Lower lobe of right lung (tissue), 2 donors: ENCODE measurements at places on chromosomes 3 and 15. TPM values are rescaled to one million over a fixed set of nuclear protein-coding genes. Genes with fewer than 3 reads are reported as not detected.

- DNase-seq: no peak
These were observed 435.6 kb downstream of the ROBO2 start for GRCh38 chr3:77475507-77475906.

DNA sequence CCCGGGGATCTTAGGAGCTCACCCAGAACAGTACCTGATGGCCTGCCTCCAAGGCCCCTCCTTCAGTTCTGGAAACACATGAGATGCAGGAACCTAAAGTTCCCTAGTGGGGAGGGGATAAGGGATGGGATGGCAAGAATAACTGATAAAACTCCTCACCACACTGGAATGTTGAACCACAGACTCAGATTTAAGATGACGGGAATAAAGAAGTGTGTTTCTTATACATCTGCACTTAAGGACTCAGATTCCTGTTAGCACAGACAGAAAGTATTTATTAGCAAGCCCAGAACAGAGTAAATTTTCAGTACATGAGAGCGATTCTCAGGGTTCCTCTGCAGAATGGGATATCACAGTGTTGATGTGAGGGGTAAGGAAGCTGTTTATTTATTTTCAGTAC lies 245.2 kb downstream of the TLE3 start:
- no peak for DNase-seq

The ATP13A5 gene
- 2.0 TPM for total RNA-seq

The IL5RA gene
- 5.6 TPM for total RNA-seq

DNA sequence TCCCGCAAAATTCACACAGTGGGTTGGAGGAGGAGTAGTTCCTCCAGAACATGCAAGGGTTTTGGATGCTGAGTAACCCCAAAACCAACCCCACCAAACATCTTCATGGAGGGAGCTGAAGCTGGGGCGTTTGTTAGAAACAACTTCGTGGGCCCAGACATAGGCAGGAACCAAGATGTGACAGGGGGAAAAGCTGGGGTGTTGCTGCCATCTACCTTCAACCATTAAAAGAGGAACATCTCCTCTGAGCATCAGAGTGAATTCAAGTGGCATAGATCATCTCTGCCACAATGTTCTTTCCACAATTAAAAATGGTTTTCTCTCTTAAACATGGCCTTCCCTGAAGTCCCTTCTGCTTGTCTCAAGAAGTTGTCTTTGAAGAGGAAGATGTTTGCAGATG lies 20.5 kb downstream of the SIDT1 start:
- no peak for DNase-seq

DNA sequence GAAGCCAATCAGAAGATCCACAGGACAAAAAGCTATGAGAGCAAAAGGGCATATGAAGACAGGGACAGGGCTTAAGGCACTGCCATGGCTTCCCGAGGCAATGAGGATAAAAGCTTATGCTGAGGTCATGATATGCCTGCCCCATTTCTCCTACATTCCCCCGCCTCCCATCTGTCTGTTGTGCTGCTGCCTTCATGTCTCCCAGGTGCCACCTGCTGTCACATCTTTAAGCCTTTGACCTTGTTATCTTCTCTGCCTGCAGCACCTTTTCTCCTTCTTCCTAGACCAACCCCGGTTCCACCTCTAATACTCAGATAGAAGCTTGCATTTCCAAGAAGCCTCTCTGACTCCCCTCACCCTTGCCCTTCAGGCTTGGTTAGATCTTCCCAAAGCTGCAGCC lies 213.8 kb downstream of the ARRDC4 start:
- no peak for DNase-seq

DNA sequence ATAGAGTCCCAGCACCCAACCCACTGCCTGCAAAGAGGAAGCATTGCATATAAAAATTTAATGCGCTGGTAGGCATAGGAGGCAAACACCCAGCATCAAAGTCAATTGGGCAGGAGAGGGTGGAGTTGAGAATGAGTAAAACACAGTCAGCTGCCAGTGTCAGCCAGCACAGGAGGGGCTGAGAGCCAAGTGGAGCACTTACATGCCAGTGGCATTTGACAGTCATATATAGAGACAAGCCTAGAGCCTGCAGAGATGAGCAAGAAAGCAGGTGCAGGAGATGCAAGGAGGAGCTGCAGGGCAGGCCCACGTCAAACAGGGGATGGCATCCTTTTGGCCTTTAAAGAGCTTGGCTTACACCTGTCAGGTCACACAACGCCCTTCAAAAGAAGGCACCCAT lies 27.6 kb upstream of the ZFAND6 start:
- no peak for DNase-seq

- DNase-seq: no peak
These were observed 28.7 kb upstream of the DAZL start for GRCh38 chr3:16633948-16634347.

The RHCG gene
- not detected for total RNA-seq

- no peak for DNase-seq
These were observed 1.5 kb upstream of the SPSB4 start for GRCh38 chr3:141049681-141050080.

DNA sequence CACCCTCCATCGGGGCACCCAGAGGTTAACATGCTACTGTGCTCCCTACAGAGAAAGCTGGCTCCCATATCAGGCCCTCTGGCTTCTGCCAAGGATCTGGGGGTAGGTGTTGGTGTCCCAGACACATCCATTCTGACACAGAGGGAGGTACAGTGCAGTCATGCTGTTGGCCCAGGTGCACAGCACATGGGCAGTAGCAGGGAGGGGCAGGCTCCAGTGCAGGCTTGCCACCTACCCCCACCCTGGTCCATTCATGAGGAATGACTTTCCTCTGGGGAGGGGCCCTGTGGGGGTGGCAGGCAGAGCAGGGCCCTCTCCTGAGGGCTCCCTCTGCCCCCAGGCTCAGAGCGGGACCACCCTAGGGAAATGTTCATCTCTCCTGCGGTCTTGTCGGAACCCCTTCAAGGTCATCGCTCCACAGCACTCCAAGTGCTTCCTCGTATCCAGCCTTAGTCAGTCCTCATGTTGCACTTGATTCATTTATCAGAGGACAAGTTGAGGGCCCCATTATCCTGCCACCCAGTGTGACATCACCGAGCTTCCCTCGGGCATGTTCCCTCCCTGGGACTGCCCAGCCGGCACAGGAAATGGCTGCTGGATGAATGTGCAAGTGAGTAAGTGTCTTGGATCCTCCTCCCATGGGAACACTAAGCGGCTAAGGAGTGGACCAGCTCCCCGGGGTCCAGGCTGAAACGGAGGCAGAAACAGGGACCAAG lies 10.0 kb downstream of the DUSP7 start:
- no peak for DNase-seq

DNA sequence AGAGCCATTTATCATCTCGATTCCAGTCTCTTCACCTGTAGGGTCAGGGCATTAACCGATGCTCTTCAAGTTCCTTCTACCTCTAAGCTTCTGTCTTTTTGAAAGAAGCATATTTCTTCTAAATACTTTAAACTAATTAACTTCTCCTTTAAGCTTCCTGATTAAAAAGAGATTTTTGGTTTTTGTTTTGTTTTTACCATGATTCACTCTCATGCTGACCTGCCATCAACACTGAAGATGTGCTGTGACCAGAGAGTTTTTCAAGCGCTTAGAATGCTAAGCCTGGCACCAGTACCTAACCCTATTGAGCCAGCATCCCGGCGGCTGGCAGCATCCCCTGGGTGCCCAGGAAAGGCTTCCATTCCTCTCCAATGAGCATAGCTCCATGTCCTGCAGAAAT lies 89.3 kb downstream of the FOXP1 start:
- no peak for DNase-seq

The SPSB4 gene
- 0.80 TPM for total RNA-seq

DNA sequence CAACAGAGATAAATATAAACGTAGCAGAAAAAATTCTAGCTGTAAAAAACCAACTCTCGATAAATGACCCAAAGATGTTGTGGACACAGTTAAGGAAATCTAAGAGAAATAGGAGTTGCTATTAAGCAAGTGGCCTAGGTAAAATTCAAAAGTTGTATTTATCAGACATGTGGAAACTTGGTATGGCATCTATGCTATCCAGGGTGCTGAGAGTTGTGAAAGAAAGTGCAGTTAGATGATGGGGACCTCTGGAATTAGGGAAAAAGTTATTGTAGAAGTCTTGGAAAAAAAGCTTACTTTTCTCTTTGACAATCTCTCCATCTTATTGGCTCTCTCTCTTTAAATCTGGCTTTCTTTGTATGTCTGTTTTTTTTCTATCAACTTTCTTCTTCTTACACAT lies 1090.9 kb downstream of the TBL1XR1 start:
- DNase-seq: no peak

- DNase-seq: no peak
These were observed 17.4 kb upstream of the FHIT start for GRCh38 chr3:61268644-61269043.

DNA sequence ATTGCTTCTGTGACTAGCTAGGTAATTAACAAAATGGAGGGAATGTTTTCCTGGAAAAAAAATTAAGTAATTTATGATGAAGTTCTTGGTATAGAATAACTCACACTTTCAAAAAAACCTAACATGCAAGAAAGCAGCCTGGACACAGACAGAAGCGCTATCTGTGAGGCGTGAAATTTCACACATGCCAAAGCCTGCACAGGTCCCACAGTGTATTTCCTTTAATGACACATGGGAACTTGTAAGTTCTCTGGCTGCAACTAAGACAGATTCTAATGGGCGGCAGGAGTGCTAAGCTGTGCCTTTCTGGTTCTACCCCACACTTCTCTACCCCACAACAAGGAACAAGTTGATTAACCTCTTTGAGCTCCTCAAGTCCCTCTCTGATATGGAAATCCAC lies 84.9 kb upstream of the NEO1 start:
- no peak for DNase-seq

- DNase-seq: no peak
These were observed 113.5 kb downstream of the GMPS start for GRCh38 chr3:155983834-155984474.

- DNase-seq: no peak
These were observed 286.0 kb downstream of the NFKBIZ start for GRCh38 chr3:102135316-102135715.

- DNase-seq: no peak
These were observed 238.6 kb upstream of the CHRM5 start for GRCh38 chr15:33729653-33730052.

DNA sequence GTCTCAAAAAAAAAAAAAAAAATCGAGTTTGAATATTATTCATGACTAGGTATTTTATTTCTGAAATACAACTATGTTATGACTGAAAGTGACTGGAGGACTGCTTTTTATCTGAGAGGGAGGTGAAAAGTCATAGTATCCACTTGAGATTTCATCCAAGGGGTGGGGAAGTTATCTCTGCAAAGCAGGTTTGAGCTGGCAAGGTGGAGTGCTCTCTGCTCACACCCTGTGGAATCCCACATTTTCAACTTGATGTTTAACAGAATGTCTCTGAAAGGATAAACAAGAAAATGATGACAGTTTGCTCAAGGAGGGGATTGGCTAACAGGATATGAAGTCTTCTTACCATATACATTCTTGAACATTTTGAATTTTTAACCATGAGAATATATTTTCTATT lies 27.3 kb upstream of the SEC62 start:
- no peak for DNase-seq

GRCh38 chr15:31402511-31403056 lies 75.9 kb downstream of the KLF13 start:
- DNase-seq: no peak

- no peak for DNase-seq
These were observed 249.0 kb downstream of the TLE3 start for GRCh38 chr15:69848551-69849231.

GRCh38 chr3:133540896-133541674 lies 32.4 kb upstream of the CDV3 start:
- DNase-seq: no peak

DNA sequence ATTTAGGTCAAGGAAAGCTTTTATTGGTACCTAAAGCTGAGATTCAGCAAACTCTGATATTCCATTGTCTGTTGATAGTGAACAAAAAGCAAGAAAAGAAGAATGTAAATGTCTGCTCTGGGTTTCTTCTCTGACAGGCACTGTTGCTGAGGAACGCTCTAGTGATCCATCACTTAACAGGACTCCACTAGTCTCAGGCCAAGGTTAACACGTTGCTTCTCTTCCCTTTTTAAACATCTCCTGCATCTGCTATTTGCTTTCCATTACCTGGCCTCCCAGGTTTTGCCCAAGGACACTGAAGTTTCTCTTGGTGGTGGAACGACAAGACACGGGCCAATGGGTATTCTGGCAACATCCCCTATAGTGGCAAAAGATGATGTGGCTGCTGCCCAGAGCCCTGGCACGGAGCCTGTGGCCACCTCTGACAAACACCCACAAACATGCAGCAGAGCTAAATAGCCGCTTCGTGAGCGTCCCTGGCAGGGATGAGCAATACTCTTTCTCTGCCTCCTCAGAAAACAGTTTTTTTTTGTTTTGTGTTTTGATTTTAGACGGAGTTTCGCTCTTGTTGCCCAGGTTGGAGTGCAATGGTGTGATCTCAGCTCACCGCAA lies 97.8 kb upstream of the AKAP13 start:
- DNase-seq: no peak

The TRANK1 gene
- 36.9 TPM for total RNA-seq

- no peak for DNase-seq
These were observed 136.4 kb downstream of the LIPC start for GRCh38 chr15:58568157-58568571.

GRCh38 chr3:180382638-180383180 lies 219.3 kb upstream of the TTC14 start:
- no peak for DNase-seq

The GTPBP8 gene
- total RNA-seq: 14.4 TPM

The FRMD5 gene
- total RNA-seq: 0.12 TPM

The ITIH4 gene
- 23.7 TPM for total RNA-seq

The B3GALNT1 gene
- total RNA-seq: 25.8 TPM

The WHAMM gene
- 9.9 TPM for total RNA-seq

GRCh38 chr3:29083676-29084075 lies 197.2 kb upstream of the RBMS3 start:
- DNase-seq: no peak
